WTC11 (cell line): ENCODE measurements at places on chromosomes 1 and 21. TPM values are rescaled to one million over a fixed set of nuclear protein-coding genes. Genes with fewer than 3 reads are reported as not detected.
A peak's percentile ranks its signal among the peaks of the same experiment; 100 is the strongest.

OR2L8 gene
- not detected in 3 replicates for total RNA-seq

SMPDL3B gene
- total RNA-seq: 25.9 to 31.6 TPM (median 26.5 TPM) in 3 replicates

RIIAD1 gene
- 0.92 TPM in 1 of 3 replicates, not detected in the others for total RNA-seq

PRMT6 gene
- 30.7 to 35.3 TPM (median 31.1 TPM) in 3 replicates for total RNA-seq

DNA sequence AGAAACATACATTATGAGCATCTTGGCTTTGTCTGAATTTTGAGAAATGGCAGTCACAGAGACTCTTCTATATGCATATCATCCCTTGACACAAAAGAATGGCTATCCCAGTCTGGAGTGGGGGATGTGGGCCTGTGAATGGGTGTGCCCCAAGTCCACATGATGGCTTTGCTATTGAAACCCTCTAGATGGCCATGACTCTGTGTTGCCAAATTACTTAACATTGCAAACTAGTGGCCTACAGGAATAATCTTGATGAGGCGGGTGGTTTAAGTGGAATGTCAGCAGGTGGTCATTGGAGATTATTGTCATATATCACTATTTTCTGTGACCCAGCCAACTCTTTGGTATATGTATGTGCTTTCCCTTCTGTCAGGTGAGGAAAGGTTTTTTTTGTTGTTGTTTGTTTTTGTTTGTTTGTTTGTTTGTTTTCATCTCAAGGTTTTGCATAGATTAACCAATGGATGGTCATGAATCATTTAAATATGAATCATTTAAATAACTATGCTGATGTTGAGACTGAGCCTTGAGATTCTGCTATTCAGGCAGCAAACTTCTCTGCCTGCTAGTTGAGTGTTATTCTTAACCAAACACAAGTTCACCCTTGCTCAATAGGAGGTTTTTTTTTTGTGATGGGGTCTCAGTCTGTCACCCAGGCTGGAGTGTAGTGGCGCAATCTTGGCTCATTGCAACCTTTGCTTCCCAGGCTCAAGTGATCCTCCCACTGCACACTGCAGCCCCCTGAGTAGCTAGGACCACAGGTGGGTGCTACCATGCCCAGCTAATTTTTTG lies 103.0 kb downstream of the NOS1AP start:
- no peaks in the 10 kb centered on the region; the same call in 1 of the 2 replicates for H3K27me3 ChIP-seq
- H3K4me3 ChIP-seq: no peak overlapping the region
- no peak for DNase-seq
- H3K27ac ChIP-seq: peak overlapping the region; percentile 58
- peaks cover 85% of the 10 kb centered on the region for H3K4me1 ChIP-seq
- H3K36me3 ChIP-seq: no peaks in the 10 kb centered on the region

DNA sequence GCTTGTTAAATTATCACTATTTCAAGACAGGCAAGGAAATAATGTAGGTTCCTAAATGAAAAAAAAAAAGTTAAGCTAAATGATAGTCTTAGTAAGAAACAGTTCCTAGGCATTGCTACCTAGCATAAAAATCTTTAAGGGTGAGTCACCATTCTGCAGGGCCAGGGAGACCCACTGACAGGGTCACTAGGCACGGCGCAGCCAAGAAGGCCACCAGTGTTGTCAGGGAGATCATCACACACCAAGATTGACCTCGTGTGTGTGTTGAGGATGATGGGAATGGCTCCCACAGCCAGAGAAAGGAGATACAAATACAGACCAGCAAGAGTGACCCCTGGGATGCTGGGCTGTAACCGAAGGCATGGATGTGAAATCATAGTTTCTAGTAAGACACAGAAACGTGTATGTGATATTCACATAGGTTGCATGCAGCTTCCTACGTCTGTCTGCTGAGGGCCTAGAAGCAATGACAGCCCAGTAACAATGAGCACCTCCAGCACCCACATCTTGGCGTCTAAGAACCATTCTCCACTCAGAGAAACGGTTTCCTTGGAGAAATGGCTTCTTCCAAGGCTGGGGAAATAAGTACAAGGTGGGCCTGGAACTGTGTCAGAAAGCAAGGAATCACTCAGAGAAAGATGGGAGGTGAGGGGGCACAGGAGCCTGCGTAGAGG lies 29.1 kb downstream of the RIPK4 start:
- DNase-seq: no peak
- H3K27ac ChIP-seq: no peak overlapping the region
- H3K4me1 ChIP-seq: no peaks in the 10 kb centered on the region
- no peak overlapping the region for H3K4me3 ChIP-seq
- peaks cover 7% of the 10 kb centered on the region; the same call in 1 of the 2 replicates for H3K27me3 ChIP-seq
- H3K36me3 ChIP-seq: peaks cover 53% of the 10 kb centered on the region

DNA sequence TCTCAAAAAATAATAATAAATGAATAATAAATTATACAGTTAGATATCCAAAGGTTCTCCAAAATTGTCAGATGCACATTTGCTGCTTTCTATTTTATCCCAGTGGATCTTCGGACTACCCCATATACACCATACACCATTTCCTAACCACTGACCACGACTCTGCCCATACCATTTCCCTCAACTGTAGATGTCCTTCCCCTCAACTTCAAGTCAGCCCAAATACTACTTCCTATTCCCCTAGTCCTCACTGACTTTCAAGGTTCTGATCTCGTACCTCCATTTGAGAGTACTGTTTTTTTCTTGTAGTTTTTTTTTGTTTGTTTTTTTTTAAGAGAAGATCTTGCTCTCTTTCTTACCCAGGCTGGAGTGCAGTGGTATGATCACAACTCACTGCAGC lies 19.6 kb downstream of the EIF4G3 start:
- peak overlapping the region; percentile 43; the same call in 1 of the 2 replicates for H3K27ac ChIP-seq
- peaks cover 8% of the 10 kb centered on the region for H3K4me1 ChIP-seq
- peaks cover 15% of the 10 kb centered on the region for H3K36me3 ChIP-seq
- DNase-seq: no peak
- H3K27me3 ChIP-seq: no peaks in the 10 kb centered on the region

GRCh38 chr21:27320868-27321267 lies 354.0 kb upstream of the ADAMTS5 start:
- DNase-seq: no peak
- peaks cover 10% of the 10 kb centered on the region; the same call in 1 of the 2 replicates for H3K36me3 ChIP-seq
- 0 out of 2 replicates have a peak, but pooled peaks cover 2% of the 10 kb centered on the region for H3K4me1 ChIP-seq
- peaks cover 3% of the 10 kb centered on the region; the same call in 1 of the 2 replicates for H3K27me3 ChIP-seq

GRCh38 chr1:176829261-176829660 lies 335.3 kb downstream of the ASTN1 start:
- no peaks in the 10 kb centered on the region for H3K36me3 ChIP-seq
- no peaks in the 10 kb centered on the region for H3K27me3 ChIP-seq
- no peak for DNase-seq
- H3K4me3 ChIP-seq: no peak overlapping the region

GRCh38 chr1:156844102-156844501 lies 14.8 kb downstream of the INSRR start:
- H3K36me3 ChIP-seq: no peaks in the 10 kb centered on the region
- peaks cover 82% of the 10 kb centered on the region for H3K27me3 ChIP-seq
- H3K4me3 ChIP-seq: peak overlapping the region; percentile 72
- no peak for DNase-seq
- H3K4me1 ChIP-seq: peaks cover 19% of the 10 kb centered on the region

DNA sequence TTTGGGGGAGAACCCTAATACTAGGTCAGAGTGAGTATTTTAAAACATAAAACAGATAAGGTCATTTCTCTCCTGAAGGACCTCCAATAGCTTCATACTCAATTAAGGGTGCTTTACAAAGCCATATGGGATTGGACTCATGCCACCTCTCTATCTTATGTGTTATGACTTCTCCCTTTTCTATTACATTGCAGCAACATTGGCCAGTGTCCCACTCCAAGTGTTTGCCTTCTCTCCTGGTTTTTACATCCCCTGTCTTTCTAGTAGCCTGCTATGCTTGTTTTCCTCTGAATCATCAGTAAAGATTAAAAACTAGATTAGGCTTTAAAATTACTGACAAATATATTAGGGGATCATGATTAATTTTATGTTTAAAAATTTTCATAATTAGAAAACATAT lies 66.6 kb downstream of the SCMH1 start:
- H3K36me3 ChIP-seq: peaks cover 53% of the 10 kb centered on the region
- no peak for DNase-seq
- peaks cover 4% of the 10 kb centered on the region; the same call in 1 of the 2 replicates for H3K27me3 ChIP-seq
- H3K4me1 ChIP-seq: no peaks in the 10 kb centered on the region

OLIG1 gene
- 2.1 to 2.4 TPM (median 2.2 TPM) in 3 replicates for total RNA-seq

CD244 gene
- not detected in 3 replicates for total RNA-seq
